ENCODE measurements at places on chromosomes 2 and 18.

DNA sequence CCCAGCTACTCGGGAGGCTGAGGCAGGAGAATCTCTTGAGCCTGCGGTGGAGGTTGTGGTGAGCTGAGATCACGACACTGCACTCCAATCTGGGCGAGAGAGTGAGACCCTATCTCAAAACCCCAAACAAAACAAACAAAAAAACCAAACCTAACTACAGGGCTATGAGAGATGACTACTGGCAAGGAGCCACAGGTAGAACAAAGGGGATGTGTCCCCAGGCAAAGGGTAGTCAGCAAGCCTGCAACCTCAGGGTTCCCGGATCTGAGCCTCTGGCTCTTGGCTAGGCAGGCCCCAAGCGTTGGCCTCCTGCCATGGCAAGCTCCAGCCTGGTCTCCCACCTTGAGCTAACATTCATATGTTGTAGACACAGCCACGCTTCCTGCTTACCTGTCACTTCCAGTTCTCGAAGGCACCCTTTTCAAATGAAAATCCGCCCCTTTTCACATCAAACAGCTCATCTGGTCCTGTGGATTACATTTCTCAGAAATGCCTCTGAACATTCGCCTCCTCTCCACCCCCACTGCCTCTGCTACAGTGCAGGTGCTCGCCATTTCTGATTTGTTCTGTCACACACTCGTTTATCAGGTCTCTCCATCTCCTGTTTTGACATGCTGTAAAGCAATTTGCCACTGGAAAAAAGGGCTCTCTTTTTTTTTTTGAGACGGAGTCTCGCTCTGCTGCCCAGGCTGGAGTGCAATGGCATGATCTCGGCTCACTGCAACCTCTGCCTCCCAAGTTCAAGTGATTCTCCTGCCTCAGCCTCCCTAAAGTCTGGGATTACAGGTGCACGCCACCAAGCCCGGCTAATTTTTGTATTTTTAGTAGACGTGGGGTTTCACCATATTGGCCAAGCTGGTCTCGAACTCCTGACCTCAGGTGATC lies 13.1 kb upstream of the ACTR3 start:
- DNase-seq, result peak; percentile 73

DNA sequence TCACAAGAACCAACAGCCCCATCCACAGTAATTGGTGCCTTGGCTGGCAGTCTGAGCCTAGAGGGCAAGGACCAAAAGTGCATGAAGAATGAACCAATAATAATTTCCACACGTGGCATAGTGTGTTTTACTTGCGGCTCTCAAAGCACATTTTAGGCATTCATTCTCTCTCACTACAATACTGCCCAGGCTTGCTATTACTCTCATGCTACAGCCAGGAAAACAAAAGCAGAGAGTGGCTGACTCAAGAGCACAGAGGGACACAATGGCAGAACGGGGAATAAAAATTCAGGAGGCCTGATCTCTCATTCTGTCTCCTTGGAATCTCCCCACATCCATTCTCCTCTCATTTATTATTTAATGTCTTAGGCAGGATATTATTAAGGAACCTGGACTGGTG lies 57.0 kb upstream of the NOL4 start:
- no peak for DNase-seq

DNA sequence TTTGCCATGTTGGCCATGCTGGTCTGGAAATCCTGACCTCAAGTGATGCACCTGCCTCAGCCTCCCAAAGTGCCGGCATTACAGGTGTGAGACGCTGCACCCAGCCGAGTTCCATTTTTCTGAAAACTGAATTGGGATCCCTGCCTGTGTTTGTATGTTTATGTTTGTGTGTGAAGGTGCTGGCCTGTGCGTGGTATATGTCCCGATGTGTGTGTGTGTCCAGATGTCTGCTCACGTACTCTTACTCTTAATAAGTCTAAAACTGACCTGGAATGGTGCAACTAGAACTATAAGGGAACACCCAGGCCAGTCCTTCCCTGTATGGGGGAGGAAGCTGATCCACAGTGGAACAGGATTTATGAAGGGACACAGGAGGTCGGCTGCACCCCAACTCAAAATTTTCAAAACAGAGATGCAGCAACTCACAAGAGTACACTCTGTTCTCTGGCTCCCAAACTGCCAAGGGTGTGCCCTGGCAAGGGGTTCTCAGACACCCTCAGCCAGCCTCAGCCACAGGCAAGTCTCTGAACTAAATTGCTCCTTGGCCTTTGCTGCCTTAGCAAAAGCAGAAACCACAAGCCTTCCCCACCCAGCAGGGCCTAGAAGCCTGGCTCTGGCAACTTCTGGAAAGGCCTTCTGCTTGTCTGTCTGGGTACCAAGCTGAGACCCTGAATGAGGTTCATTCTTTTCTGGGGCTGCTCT lies 36.5 kb downstream of the RHOB start:
- DNase-seq, result no peak

- DNase-seq, result peak; percentile 87
Observed at GRCh38 chr18:63511285-63511684, 30.9 kb upstream of the SERPINB12 start.

- no peak for DNase-seq
Observed at GRCh38 chr2:224222291-224222690, 179.6 kb downstream of the FAM124B start.

Measured in islet precursor cell (in vitro differentiated cells).